Tibial nerve (tissue), 4 donors: ENCODE measurements at places on chromosomes 6 and 20.

DNA sequence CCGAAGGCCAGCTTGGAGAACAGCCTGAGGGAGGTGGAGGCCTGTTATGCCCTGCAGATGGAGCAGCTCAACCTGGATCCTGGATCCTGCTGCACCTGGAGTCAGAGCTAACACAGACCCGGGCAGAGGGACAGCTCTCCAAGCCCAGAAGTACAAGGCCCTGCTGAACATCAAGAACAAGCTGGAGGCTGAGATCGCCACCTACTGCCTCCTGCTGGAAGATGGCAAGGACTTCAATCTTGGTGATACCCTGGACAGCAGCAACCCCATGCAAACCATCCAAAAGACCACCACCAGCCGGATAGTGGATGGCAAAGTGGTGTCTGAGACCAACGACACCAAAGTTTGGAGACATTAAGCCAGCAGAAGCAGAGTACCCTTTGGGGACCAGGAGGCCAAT lies 223.5 kb upstream of the ID4 start:
- DNase-seq = no peak

GRCh38 chr6:117531809-117532725 lies 49.6 kb downstream of the DCBLD1 start:
- DNase-seq = no peak

- no peak for DNase-seq
Measured at GRCh38 chr6:109984410-109984809, 6.3 kb downstream of the GPR6 start.

GRCh38 chr20:38152175-38152620 lies 12.9 kb downstream of the TGM2 start:
- no peak for DNase-seq
